ENCODE measurements at places on chromosomes 11 and 22.

DNA sequence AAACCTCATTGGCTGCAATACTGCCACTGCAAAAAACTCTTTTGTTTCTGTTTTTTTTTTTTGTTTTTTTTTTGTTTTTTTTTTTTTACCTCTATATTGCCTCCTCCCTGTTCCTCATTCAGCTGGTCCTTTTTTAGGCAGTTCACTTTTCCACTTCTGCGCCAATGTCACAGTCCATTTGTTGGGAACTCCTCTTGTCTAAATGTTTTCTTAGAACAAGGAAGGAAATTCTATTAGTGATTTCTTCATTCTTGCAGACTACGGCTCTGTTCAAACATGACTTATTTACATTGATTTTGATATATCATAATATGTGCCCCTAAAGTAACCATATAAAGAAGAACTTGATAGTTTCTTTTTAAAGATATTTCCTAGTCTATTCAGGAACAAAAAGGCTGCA lies 2.9 kb downstream of the FAM118B start:
- no peak for DNase-seq

GRCh38 chr22:41140365-41140957 lies 48.1 kb downstream of the EP300 start:
- no peak for DNase-seq

DNA sequence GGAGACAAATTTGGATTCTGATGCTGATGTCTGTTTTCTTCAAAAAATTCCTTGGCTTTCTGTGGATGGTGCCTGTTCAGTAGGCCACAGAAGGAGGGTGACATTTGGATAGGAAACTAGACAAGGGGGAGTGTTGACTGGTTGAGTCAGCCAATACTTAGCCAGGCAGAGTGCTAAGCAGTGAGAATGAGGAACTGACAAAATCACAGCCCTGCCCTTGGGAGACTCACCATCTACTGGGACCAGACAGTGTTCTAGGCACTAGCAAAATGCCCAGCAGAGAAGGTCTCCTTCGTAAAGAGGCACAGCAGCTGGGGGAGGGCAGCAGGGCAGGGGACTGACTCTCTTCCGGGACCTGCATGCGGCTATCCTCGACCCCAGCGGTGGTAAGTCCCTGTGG lies 190.2 kb downstream of the DSCAML1 start:
- DNase-seq: no peak

- DNase-seq: no peak
These were observed 784 bp downstream of the SULT4A1 start for GRCh38 chr22:43861529-43861928.

GRCh38 chr22:46472722-46473016 lies 64.8 kb downstream of the CELSR1 start:
- DNase-seq: no peak
